GM12878 (cell line): ENCODE measurements at places on chromosomes 6 and 20. TPM values are rescaled to one million over a fixed set of nuclear protein-coding genes. Genes with fewer than 3 reads are reported as not detected.

GRCh38 chr6:45895569-45895968 lies 120.1 kb downstream of the CLIC5 start:
- no peak for DNase-seq

- no peak for DNase-seq
Measured at GRCh38 chr6:137925141-137925698, 58.2 kb downstream of the TNFAIP3 start.

DNA sequence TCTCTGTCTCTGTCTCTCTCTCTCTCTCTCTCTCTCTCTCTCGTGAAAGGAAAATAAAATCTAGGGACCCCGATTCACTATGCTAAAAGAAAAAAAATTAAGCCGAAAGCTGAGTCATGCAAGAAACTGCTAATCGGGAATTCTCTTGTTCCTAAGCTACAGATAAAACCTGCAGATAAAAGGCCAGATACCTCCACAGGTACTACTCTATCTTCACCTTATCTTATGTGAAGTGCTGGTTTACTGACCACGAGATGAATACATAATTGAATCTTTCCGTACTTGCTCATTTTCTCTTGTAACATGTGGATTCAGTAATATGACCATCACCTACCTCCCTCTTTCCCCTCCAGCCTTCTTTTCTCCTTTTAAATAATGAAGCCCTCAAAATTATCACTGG lies 120.5 kb downstream of the RFX6 start:
- DNase-seq = no peak

DNA sequence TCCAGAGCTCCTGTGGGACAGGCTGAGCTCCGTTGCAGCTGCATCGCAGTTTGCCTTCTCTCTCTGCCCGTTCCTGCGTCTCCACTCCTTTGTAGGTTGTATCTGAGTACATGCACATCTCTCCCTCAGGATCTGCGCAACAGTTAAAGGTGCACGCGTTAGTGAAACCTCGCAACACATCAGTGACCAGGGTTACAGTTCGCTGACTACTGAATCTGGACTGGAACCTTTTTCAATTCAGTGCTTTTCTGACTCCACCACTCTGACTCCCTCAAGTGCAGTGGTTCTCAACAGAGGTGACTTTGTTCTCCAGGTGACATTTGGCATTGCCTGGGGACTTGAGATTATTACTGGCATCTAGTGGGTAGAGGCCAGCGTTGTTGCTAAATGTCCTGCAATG lies 44.0 kb downstream of the UST start:
- DNase-seq = peak; percentile 9

GRCh38 chr6:119649531-119649930 lies 300.0 kb upstream of the MAN1A1 start:
- DNase-seq = no peak

The GPLD1 gene
- 1.0 and 1.2 TPM in 2 replicates for total RNA-seq

The MYL9 gene
- 1.6 and 1.7 TPM in 2 replicates for total RNA-seq

GRCh38 chr6:33116417-33116816 lies 40.6 kb downstream of the HLA-DPB1 start:
- DNase-seq = no peak

DNA sequence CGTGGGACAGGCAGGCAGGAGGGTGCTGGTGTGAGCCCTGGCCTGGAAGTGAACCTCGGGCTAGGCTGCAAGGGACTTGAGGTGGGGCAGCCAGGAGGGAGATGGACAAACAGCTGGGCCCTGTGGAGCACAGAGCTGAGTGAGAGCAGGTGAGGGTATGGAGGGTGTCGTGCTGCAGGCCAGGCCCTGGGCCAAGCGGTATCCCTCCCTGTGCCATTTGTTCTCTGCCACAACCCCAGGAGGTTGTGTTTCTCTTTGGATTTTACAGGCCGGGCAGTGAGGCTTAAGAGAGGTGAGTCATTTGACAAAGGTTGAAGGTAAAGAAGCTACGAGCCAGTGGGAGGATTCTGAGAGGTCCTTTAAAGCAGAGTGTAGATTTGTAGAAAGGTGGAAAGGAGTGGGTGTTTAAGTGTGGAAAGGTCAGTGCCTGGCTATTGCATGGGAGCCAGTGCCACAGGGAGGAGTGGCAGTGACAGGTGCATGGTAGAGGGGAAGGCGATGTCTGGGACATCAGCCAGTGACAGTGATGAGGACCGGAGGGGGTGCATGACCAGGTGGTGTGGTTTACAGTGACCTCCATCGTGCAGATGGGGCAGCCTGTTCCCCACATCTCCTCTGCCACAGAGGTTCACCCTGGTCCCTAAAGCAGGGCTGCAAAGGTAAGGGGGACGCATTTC lies 39.8 kb downstream of the GMPR start:
- no peak for DNase-seq

GRCh38 chr20:30610029-30610693 lies 647.3 kb upstream of the DEFB115 start:
- no peak for DNase-seq

The COL11A2 gene
- total RNA-seq = 0.51 and 0.53 TPM in 2 replicates

DNA sequence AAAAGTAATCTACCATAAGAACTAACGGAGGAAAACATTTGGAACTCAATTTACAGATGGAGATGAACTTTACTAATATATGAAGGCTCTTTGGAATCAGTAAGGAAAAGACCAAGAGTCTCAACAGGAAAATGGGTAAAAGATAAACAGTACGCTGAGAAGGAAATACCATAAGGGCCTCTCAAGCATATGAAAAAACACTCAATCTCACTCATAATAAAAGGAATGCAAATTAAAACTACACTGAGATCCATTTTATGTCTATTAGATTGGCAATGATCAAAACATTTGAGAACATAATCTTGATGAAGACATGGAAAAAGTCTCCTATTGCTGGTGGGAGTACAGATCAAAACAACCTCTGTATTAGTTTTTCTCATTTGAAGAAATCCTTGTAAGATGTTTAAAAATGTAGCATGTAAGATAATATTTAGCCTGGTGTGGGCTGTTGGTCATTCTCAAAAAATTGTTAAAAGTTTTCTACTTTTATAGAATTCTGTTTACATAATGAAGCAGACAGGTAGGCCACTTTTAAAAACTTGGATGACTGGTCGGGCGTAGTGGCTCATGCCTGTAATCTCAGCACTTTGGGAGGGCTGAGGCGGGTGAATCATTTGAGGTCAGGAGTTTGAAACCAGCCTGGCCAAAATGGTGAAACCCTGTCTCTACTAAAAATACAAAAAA lies 14.5 kb downstream of the REV3L start:
- DNase-seq = no peak

The STX11 gene
- 20.9 and 23.2 TPM in 2 replicates for total RNA-seq

GRCh38 chr6:122752459-122752858 lies 27.1 kb upstream of the FABP7 start:
- DNase-seq = no peak
